HepG2 (cell line): ENCODE measurements at places on chromosomes 16 and 17. TPM values are rescaled to one million over a fixed set of nuclear protein-coding genes. Genes with fewer than 3 reads are reported as not detected.
A peak's percentile ranks its signal among the peaks of the same experiment; 100 is the strongest.

- no peak overlapping the region for H3K4me3 ChIP-seq
- peak; percentile 18 for DNase-seq
- H3K36me3 ChIP-seq: peaks cover 20% of the 10 kb centered on the region; the same call in 2 of the 3 replicates
- peaks cover 23% of the 10 kb centered on the region for H3K4me1 ChIP-seq
These were observed 44.2 kb downstream of the TRIM37 start for GRCh38 chr17:59062509-59062908.

- H3K27me3 ChIP-seq: no peaks in the 10 kb centered on the region; the same call in 2 of the 3 replicates
- no peak overlapping the region for H3K27ac ChIP-seq
- no peak overlapping the region for H3K4me3 ChIP-seq
- H3K4me1 ChIP-seq: no peaks in the 10 kb centered on the region
These were observed 176.5 kb downstream of the SALL1 start for GRCh38 chr16:50974438-50975036.

GRCh38 chr17:17391668-17392370 lies 85.0 kb upstream of the MED9 start:
- peaks cover 19% of the 10 kb centered on the region for H3K4me1 ChIP-seq
- no peak overlapping the region for H3K4me3 ChIP-seq
- no peak for DNase-seq
- H3K27me3 ChIP-seq: peaks cover 16% of the 10 kb centered on the region; the same call in 2 of the 3 replicates

DNA sequence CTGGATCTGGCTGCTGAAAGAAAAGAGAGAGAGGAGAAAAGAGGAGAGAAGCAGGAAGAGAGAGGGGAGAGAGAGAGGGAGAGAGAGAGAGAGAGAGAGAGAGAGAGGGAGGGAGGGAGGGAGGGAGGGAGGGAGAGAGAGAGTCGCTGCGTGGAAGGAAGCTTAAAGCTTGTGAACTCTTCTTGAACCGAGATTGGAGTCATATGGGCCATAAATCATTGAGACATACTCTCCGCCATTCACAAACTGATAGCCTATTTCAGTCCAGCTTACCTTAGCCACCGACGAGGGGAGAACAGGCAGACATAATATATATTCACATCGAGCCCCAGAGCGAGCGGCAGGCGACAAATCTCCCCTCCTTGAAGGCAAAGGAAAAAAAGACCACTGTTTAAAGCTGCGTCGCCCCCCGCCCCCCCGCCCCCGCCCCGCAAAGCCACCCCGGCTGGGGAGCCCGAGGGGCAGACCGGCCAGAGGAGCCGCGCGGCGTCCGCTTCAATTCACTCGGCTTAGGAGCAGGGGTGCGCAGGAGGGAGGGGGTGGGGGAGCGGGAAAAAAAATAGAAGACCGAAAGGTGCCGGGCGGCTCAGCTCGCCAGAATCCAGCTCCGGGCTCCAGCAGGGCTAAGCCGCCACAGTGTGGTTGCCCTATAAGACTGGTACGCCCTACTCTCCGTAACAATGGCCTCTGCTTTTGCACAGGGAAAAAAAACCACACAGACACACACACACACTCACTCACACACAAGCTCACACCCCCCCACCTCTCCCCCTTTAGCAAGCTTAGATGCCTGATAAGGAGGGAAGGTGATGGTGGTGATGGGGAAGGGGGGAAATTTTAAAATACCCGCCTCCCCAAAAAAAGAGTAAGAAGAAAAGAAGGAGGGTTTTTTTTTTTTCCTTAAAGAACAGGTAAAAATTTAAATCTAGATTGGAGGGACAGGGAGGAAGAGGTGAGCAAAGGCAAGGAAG lies 10.6 kb upstream of the HOXB2 start:
- no peaks in the 10 kb centered on the region for H3K4me1 ChIP-seq
- no peak overlapping the region for H3K4me3 ChIP-seq
- H3K36me3 ChIP-seq: no peaks in the 10 kb centered on the region
- DNase-seq: no peak
- H3K27ac ChIP-seq: no peak overlapping the region

DNA sequence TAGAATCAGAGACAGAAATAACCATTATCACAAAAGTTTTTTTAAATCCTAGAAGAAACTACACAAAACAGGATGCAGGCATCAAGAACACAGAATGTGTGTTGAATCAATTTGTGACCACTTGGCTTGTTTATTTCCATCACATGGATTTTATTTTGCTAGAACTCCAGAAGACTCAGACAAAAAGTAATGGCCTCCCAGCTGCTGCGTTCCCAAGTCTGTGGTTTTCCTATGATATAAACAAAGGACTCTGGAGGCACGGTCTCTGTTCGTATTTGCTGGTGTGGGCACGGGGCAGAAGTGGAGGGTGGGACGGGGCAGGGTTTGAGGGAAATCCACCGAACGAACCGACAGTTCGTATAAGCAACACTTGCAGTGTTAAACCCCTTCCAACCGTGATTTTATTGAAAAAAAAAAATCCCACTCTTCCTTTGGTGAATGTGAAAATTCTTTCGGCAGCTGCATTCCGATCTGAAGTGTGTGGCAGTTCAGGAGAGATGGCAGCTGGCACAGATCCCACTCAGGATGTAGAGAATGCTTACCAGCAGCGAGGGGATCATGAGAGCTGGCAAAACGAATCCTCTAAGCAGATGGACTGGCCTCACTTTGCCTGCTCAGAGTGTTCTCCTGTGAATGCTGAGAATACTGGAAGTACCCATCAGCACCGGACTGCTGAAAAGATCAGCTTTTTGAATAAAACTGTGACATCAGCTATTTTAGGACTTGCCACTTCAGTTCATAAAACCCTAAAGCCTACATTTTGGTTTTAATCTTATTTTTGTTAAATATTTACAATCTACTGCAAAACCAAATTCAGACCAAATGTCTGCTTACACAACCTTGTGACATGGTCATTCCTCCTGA lies 165.2 kb downstream of the VPS53 start:
- no peaks in the 10 kb centered on the region for H3K4me1 ChIP-seq
- peaks cover 7% of the 10 kb centered on the region; the same call in 1 of the 2 replicates for H3K36me3 ChIP-seq
- H3K27me3 ChIP-seq: no peaks in the 10 kb centered on the region
- no peak for DNase-seq

GRCh38 chr16:53576210-53576609 lies 73.2 kb upstream of the AKTIP start:
- H3K27me3 ChIP-seq: no peaks in the 10 kb centered on the region
- no peak overlapping the region for H3K4me3 ChIP-seq
- H3K36me3 ChIP-seq: no peaks in the 10 kb centered on the region
- no peak for DNase-seq

The GALR2 gene
- total RNA-seq: 0.20 and 0.58 TPM in 2 replicates

DNA sequence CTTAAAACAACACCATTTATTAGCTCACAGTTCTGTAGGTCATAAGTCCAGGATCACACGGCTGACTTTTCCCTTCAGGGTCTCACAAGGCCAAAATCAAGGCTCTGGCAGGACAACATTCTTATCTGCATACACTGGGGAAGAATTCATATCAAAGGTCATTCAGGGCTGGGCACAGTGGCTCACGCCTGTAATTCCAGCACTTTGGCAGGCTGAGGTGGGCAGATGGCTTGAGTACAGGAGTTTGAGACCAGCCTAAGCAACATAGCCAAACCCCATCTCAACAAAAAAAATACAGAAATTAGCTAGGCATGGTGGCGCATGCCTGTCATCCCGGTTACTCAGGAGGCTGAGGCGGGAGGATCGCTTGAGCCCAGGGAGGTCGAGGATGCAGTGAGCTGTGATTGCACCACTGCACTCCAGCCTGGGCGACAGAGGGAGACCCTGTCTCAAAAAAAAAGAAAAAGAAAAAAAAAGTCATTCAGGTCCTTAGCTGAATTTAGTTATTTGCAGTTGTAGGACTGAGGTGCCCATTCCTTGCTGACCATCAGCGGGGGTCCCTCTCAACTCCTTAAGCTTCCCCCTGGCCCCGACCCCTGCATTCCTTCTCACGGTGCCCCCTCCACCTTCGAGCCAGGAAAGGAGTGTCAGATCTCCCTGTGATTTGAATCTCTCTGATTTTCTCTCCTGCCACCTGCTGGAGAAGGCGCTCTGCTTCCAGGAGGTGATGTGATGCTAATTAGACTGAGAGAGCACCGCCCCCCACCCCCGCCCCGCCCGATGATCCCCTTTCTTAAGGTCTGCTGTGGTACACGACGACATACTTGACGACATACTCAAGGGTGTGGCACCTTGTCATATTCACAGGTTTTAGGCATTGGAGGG lies 91.8 kb upstream of the CLEC18A start:
- peak; percentile 93 for DNase-seq
